DMS 273 treated with DMSO at 0.1 percent for 48 hours (cell line): ENCODE measurements at places on chromosomes 12 and 14.

GRCh38 chr12:66915306-66915904, 236.5 kb upstream of the GRIP1 start:
- DNase-seq: no peak

DNA sequence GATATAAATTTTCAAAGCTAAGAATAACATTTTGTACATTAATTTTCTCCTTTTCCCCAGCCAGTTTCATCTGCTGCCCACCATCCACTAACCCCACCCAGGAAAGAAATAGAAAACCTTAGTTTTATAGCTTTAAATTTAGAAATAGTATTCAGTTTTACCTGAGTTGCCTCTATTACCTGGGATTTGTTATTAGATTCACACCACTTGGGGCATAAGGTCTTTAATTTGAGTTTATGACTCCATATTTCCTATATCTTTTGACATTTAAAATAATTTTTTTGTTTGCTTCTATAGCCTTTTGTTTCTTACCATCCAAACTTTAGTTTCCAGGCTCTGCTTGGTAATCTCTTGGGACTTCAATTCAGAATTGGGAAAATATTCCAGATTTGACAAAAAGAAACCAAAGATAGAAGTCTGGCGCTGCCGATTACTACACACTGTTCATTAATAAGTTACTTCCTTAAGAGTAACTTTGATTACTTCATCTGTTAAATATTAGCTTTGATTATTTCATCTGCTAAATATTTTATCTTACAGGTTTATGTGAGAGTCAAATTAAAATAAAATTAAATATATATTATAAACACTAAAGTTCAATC, 485.5 kb upstream of the FOXG1 start:
- DNase-seq: no peak

- DNase-seq: no peak
These were observed 85.7 kb downstream of the PAPOLA start for GRCh38 chr14:96587823-96588385.

DNA sequence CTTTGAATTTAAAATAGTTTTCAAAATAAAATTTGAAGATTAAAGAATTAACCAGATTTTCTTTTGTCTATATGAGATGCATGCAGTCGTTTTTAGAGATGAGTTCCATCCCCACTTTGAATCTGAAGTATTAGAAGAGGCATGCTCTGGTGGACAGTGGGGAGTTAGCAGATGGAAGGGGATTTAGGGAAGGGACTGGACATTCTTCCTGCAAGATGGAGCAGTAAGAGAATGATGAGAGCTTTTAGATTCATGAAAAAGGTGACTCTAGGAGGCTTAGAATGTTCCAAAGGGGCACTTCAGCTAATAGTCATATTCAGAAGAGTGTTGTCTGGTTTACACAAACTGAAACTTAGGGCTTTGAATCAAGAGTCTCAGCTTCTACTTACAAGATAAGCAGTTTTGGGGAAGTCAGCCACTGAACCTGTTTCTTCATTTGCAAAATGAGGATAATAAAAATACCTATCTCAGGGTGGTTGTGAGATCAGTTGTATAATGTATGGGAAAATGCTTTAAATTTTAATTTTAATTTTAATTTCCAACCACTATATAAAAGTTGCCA, 3.7 kb downstream of the ZBTB1 start:
- no peak for DNase-seq

- DNase-seq: no peak
These were observed 130.7 kb downstream of the PHETA1 start for GRCh38 chr12:111238075-111238734.

GRCh38 chr12:7109572-7109920, 532 bp upstream of the C1RL start:
- no peak for DNase-seq

DNA sequence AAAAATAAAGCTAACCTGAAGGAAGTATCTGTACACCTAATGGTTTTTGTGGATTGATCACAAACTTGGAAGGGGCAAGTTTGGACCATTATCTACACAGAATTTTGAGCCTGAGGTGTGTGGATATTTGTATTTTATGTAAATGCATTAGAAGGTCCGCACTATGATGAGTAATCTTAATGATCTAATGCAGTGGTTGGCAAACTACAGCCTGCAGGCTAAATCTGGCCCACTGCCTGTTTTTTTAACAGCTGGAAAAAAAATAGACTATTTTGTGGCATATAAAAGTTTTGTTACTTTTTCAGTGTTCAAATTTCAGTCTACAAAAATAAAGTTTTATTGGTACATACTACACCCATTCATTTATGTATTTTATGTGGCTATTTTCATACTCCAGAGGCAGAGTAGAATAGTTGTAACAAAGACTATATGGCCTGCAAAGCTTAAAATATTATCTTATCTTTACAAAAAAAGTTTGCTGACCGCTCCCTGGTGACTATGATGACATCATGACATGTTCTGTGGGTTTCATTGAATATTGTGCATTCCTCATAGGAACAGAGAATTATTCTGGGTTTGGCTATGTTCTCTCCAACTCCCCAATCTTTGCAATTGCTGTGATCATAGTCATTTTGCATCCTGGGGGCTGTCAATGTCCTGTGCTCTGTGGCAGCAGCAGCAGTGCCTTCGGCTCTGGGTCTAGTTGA, 962.6 kb upstream of the FBXO33 start:
- DNase-seq: no peak

DNA sequence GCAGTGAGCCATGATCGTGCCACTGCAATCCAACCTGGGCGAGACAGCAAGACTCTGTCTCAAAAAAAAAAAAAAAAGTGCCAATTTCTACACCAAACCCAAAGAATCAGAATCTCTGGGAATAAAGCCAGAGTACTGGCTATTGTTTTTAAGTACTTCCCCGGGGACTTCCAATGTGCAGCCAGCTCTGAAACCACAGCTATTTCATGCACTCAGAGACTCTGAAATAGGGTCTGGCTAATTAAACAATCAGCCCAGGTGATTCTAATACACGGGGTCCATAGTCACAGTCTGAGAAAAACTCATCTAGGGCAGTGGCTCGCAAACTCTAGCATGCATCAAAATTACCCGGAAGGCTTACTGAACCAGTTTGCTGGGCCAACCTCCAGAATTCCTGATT, 56.3 kb downstream of the SIX6 start:
- no peak for DNase-seq

GRCh38 chr12:99439399-99439798, 208.2 kb upstream of the GARIN6 start:
- DNase-seq: no peak

DNA sequence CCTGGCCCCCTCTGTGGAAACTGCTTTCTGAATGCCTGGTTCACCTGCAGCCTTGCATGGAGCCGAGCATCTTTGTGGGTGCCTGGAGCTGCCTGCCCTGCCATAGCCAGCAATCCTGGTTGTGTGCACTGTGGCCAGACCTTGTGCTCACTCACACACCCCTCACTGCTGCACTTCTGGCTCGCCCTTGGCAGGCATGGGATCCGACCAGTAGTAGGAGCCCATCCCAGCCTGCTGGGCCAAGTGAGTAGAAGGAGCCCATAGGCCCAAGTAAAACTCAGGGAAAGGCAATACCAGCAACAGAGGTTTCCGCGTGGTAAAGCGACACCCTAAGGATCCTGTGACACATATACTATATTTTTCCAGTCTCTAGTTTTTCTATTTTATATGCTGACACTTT, 270.0 kb upstream of the NAV3 start:
- no peak for DNase-seq

GRCh38 chr14:56862836-56863235, 52.6 kb upstream of the OTX2 start:
- no peak for DNase-seq

- no peak for DNase-seq
These were observed 108.6 kb upstream of the TTC7B start for GRCh38 chr14:90924621-90925340.

- peak; percentile 33 for DNase-seq
These were observed 49.6 kb downstream of the LRCOL1 start for GRCh38 chr12:132560614-132561426.

- DNase-seq: no peak
These were observed 17.8 kb upstream of the PAPOLA start for GRCh38 chr14:96484399-96484798.

DNA sequence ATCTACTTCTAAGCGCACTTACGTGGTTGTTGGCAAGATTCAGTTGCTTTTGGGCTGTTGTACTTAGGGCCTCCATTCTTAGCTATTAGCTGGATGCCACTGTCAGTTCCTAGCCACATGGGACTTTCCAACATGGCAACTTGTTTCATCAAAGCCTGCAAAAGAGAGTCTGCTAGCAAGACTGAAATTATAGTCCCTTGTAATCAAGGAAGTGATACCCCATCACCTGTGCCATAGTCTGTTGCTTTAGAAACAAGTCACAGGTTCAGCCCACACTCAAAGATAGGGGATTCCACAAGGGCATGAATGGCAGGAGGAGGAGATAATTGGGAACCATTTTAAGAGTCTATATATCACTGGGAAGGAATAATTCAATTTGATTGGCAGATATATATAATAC, 27.1 kb upstream of the SLC17A8 start:
- no peak for DNase-seq

DNA sequence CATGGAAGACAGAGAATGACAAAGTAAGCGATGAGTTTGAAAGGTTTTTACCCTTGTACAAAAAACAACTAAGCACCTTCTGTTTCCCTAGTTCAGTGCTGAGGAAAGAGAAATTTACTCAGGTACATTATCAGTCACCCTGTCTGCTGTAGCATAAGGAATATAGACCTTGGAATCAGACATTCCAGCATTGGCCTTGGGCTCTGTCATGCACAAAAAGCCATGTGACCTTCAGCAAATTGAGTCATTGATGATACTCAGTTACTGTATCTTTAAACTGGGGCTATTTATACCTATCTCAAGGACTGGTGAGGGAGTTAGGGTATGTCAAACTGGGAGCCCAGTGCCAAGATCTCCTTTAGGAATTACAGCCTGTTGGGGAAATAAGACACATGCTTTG, 19.3 kb upstream of the TCL1A start:
- no peak for DNase-seq

- DNase-seq: no peak
These were observed 1.6 kb upstream of the DGKA start for GRCh38 chr12:55929306-55929791.

DNA sequence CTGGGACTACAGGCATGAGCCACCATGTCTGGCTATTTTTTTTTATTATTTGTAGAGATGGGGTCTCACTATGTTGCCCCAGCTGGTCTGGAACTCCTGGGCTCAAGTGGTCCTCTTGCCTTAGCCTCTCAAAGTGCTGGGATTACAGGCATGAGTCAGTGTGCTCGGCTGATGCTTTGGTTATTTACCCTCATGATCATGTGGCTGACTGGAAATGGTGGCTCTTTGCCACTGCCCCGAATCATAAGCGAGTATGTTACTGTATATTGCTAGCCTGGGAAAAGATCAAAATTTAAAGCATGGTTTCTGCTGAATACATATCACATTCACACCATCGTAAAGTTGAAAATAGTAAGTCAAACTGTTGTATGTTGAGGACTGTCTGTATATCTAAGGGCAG, 101.1 kb downstream of the RGS6 start:
- no peak for DNase-seq

GRCh38 chr12:125210104-125210755, 145.0 kb downstream of the AACS start:
- DNase-seq: no peak

- DNase-seq: no peak
These were observed 89.9 kb upstream of the PRICKLE1 start for GRCh38 chr12:42679466-42679865.

- DNase-seq: no peak
These were observed 304.4 kb upstream of the RTL1 start for GRCh38 chr14:101207897-101208296.

DNA sequence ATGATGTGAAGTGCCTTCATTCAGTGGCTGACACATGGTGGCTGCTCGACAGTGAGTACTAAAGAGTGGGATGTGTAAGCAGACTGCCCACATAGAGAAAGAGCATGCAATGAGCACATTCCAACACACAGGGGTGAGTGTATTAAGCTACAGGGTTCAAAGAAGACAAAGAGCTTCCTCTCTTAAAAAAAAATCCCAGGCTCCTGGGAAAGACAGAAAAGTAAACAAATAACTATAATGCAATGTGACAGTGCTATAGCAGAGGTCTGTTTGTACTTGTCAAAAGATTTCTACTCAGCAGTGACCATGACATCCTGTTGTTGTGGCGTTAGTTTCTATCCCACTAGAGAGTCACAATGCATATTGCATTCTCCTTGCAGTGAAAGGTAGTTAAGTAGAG, 12.4 kb upstream of the PCNX1 start:
- no peak for DNase-seq

- no peak for DNase-seq
These were observed 290.7 kb downstream of the ALG10B start for GRCh38 chr12:38607295-38607694.

DNA sequence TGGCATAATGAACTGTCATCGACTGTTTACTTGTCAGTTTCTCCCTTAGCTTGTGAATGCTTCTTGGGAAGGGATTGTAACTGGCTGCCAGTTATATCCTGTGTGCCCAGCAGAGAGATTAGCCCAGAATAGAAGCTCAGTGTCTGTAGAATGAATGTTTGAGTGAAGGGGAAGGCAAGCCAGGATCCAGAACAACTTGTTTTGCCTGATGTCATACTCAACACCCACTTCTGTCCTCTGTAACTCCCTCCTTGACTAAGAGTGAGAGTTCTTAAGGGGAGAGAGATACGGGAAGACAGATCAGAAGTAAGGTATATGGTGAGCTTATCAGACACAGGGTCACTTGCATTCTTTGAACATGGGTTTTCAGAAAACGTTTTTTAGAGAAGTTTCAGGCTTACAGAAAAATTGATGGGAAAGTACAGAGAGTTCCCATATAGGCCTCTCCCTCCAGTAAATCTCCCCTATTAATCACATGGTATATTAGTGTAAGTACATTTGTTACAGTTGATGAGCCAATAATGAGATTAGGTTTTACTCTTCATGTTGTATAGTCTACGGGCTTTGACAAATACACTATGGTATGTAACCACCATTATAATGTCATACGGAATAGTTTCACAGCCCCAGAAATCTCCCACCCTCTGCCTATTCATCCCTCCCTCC, 5.6 kb upstream of the SPPL3 start:
- no peak for DNase-seq

DNA sequence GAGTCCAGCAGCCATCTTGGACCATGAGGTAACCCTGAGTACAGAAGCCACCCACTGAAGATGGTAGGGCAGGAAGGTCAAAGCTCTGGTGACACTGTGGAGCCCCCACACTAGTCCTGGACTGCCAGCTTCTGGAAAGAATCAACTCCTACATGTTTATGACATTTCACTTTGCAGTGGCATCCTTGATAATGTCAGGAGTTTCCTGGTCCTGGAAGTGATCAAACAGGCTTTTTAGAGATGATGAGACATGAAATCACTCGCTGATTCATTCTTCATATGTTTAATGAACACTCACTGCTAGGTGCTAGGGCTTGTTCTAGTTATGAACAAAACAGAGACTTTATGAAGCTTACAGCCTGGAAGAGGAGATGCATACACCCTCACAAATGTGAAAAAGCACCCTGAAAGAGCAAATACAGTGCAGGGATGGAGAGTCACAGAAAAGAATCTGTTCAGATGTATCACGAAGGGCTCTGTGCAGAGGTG, 15.8 kb upstream of the HNF1A start:
- no peak for DNase-seq
